Islet precursor cell (in vitro differentiated cells): ENCODE measurements at places on chromosomes 6 and 20.
A peak's percentile ranks its signal among the peaks of the same experiment; 100 is the strongest.

DNA sequence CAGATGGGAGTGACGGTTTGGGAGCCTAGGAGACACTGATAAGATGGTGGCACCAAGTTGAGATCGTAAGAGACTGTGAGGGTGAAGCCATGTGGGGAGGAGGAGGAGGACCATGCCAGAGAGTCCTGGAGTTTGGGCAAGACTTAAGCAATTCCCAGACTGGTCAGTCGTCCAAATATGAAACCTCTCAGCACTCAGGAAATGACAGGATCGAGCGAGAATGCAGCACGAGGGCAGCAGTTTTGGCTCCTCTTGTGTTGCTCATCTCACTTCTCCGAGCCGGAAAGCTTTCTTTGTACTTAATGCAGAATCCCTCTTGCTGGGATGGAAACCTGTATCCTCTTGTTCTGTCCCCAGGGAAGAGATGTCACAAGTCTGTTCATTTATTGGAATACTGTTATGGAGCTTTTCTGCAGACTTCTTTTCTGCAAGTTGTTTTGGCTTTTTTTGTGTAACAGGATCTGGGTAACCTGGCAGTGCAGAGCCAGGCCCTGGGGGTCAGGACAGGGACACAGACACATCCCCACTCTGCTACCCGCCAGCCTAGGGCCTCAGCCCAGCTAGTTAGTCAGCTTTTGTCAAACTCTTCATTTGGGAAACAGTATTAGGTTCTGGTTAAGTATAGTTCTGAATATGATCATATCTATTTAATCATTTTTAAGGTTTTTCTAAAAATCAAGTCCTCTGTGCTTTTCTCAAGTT lies 34.3 kb downstream of the FNDC1 start:
- DNase-seq: no peak

GRCh38 chr6:170223718-170224693 lies 66.9 kb downstream of the DLL1 start:
- no peak for DNase-seq

DNA sequence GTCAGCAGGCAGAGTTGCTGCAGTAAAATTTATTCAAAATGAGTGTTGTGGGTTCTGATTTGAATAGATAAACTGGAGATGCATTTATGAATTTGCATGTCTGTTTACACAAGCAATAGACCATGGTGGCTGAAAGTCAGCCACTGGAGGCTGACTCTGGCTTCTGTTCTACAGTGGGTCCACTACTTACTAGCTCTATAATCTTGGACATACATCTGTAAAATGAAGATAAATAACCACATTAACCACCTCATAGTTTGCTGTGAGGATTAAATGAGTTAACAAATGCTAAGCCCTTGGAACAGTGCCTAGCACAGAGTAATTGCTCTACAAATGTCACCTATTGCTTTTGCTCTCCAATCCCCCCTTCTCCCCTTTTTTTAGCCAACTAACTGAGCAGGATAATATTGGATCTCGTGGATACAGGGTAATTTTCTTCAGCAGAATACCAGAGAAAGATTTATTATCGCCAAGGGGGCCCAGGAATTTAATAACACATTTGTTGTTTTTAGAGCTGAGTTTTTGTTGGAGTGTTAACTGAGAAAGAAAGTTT lies 1.4 kb upstream of the PM20D2 start:
- no peak for DNase-seq

GRCh38 chr6:18161431-18161830 lies 6.2 kb downstream of the KDM1B start:
- DNase-seq: no peak

GRCh38 chr20:46520976-46521579 lies 7.7 kb upstream of the ZNF334 start:
- DNase-seq: peak; percentile 89

- DNase-seq: no peak
Observed at GRCh38 chr6:16476861-16477260, 238.5 kb downstream of the GMPR start.

- no peak for DNase-seq
Observed at GRCh38 chr6:72783035-72783434, 161.2 kb downstream of the KCNQ5 start.

DNA sequence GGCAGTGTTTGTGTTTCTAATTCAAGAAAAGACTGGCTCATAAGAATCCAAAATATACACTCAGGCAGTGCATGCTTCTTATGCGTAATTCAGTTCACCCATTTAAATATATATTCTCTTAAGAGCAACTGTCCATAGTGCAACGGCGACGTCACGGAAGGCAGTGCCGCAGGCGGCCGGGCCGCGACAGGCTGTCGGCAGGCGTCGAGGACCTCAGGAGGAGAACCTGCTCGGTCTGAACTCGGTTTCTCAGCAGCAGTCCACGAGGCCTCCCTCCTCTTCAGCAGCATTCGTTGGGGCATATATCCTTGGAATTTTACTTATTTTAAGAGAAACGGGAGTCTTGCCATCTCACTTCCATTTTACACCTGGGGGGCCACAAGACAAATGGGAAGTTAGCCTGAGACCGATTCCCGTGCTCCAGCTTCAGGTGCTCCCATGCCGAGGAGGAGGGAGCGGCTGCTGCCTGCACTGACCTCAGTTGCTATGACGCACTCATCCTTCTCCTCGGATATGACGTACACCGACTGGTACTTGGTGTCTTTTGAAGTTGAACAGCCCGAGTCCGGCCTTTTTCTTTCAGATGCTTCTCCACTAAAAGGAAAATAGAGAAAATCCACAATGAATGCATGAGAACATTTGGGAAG lies 8.2 kb downstream of the DLL1 start:
- DNase-seq: no peak
